ENCODE measurements at places on chromosomes 1 and 21.
A peak's percentile ranks its signal among the peaks of the same experiment; 100 is the strongest.

- H3K36me3 ChIP-seq, result no peaks in the 10 kb centered on the region
- no peaks in the 10 kb centered on the region for H3K4me1 ChIP-seq
- H3K27ac ChIP-seq, result no peak overlapping the region
- no peak overlapping the region for H3K4me3 ChIP-seq
- no peak for DNase-seq
These were observed 82.7 kb downstream of the TAS1R2 start for GRCh38 chr1:18776777-18777176.

GRCh38 chr1:118042501-118042900 is 113.0 kb downstream of the WDR3 start:
- no peak overlapping the region for H3K4me3 ChIP-seq
- no peaks in the 10 kb centered on the region for H3K36me3 ChIP-seq
- DNase-seq, result no peak
- H3K27me3 ChIP-seq, result no peaks in the 10 kb centered on the region

- H3K4me1 ChIP-seq, result no peaks in the 10 kb centered on the region
- H3K27me3 ChIP-seq, result no peaks in the 10 kb centered on the region
- H3K27ac ChIP-seq, result no peak overlapping the region
- no peak for DNase-seq
- no peaks in the 10 kb centered on the region for H3K36me3 ChIP-seq
These were observed 8.9 kb downstream of the LRRC8C start for GRCh38 chr1:89641781-89642180.

DNA sequence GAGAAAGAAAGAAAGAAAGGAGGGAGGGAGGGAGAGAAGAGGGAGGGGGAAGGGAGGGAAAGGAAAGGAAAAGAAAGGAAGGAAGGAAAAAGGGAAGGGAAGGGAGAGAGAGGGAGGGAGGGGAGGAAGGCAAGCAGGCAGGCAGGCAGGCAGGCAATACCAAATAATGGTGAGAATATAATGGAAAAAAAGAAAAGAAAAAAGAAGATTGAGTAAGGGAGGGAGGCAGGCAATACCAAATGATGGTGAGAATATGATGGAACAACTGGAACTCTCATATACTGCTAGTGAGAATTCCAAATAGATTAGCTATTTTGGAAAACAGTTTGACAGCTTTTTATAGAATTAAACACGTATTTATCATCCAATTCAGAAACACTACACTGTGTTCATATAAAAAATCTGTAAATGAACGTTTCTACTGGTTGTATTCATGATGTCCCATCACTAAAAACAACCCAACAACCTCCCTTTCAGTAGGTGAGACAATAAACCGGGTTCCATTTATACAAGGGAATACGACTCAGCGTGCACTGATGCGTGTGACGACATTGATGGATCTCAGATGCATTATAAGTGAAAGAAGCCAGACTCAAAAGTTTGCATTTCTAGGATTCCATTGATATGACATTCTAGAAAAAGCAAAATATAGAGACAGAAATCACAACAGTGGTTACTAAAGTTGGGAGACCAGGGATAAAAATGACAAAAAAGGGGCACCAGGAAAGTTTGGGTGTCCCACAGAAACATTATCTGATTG is 226.4 kb downstream of the DSCAM start:
- no peak for DNase-seq
- no peak overlapping the region for H3K27ac ChIP-seq
- H3K4me1 ChIP-seq, result no peaks in the 10 kb centered on the region
- H3K36me3 ChIP-seq, result no peaks in the 10 kb centered on the region
- H3K27me3 ChIP-seq, result no peaks in the 10 kb centered on the region

GRCh38 chr1:242147096-242147976 is 148.4 kb upstream of the MAP1LC3C start:
- H3K4me3 ChIP-seq, result no peak overlapping the region
- H3K27me3 ChIP-seq, result no peaks in the 10 kb centered on the region
- H3K4me1 ChIP-seq, result peaks cover 7% of the 10 kb centered on the region
- H3K36me3 ChIP-seq, result no peaks in the 10 kb centered on the region
- no peak for DNase-seq
- H3K27ac ChIP-seq, result no peak overlapping the region

DNA sequence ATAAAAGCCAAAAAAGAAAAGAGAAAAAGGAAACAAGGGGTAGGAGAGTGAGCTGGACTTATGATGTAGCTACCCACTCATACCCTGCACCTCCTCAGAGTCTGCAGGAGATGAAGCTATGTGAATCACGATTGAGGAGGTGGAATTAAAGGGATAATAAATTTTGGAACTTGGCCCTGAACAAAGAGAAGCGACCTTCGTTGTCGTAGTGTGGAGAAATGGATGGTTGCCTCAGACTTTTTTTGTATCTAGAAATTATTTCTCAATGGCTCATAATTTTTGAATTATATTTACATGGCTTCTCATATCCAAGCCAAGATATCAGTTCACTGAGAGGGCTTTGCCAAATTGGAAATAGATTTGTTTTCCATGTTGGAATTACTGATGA is 37.8 kb upstream of the SIPA1L2 start:
- no peak overlapping the region for H3K27ac ChIP-seq
- H3K4me1 ChIP-seq, result peaks cover 6% of the 10 kb centered on the region
- no peaks in the 10 kb centered on the region for H3K27me3 ChIP-seq
- H3K36me3 ChIP-seq, result no peaks in the 10 kb centered on the region
- no peak overlapping the region for H3K4me3 ChIP-seq

GRCh38 chr1:7539769-7540175 is 231.3 kb upstream of the VAMP3 start:
- no peak overlapping the region for H3K27ac ChIP-seq
- peaks cover 29% of the 10 kb centered on the region for H3K27me3 ChIP-seq
- H3K36me3 ChIP-seq, result no peaks in the 10 kb centered on the region
- H3K4me3 ChIP-seq, result no peak overlapping the region
- no peak for DNase-seq
- H3K4me1 ChIP-seq, result peaks cover 3% of the 10 kb centered on the region

GRCh38 chr1:163730411-163730821 is 408.7 kb downstream of the NUF2 start:
- H3K36me3 ChIP-seq, result no peaks in the 10 kb centered on the region
- no peak for DNase-seq
- H3K4me1 ChIP-seq, result no peaks in the 10 kb centered on the region
- no peak overlapping the region for H3K27ac ChIP-seq
- no peak overlapping the region for H3K4me3 ChIP-seq

DNA sequence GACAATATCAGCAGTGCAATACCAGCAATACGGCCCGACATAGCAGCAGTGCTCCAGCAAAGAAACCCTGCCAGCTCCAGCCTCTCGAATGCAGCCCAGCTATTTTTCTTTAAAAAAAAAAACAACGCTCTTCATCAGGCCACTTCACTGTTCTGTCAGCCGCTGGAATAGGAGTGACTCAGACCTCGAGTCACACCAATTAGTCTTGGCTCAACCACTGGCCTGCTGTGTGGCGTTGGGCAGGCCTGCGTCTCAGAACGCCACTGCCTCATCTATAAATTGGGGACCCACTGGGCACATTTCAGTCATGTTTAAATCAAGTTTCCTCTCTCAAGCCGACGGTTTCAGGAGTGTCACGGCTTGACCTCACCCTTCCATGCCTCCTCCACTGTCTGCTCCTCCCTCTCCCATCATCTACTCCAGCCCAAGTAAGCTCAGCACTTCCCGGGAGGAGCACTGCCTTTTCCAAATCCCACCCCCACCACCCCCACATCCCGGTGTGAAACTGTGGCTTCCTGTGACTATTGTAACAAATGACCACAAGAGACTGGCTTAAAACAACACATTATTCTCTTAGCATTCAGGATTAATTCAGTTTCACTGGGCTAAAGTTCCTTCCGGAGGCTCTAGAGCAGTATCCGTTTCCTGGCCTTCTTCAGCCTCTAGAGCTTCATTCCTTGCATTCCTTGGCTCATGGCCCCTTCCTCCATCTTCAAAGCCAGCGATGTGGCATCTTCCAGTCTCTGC is 71.9 kb upstream of the EFHD2 start:
- no peaks in the 10 kb centered on the region for H3K27me3 ChIP-seq
- no peaks in the 10 kb centered on the region for H3K36me3 ChIP-seq
- DNase-seq, result no peak
- H3K27ac ChIP-seq, result no peak overlapping the region
- H3K4me3 ChIP-seq, result no peak overlapping the region
- peaks cover 13% of the 10 kb centered on the region for H3K4me1 ChIP-seq

- H3K4me1 ChIP-seq, result peaks cover 40% of the 10 kb centered on the region
- H3K27ac ChIP-seq, result no peak overlapping the region
- H3K27me3 ChIP-seq, result peaks cover 37% of the 10 kb centered on the region
- no peak for DNase-seq
- H3K4me3 ChIP-seq, result no peak overlapping the region
These were observed 102.8 kb upstream of the SOD1 start for GRCh38 chr21:31556662-31557061.

- no peaks in the 10 kb centered on the region for H3K27me3 ChIP-seq
- H3K4me3 ChIP-seq, result no peak within 1 kb of the TSS
- H3K4me1 ChIP-seq, result no peaks in the 10 kb centered on the region
- DNase-seq, result no peak
These were observed at the start of gene GPA33 for GRCh38 chr1:167090314-167090942. Gene GPA33 (minus strand): TSS chr1:167090377. CDS start chr1:167090287, 90 bp downstream.

- H3K4me3 ChIP-seq, result no peak overlapping the region
- H3K36me3 ChIP-seq, result no peaks in the 10 kb centered on the region
- DNase-seq, result no peak
- H3K27ac ChIP-seq, result no peak overlapping the region
- no peaks in the 10 kb centered on the region for H3K27me3 ChIP-seq
- H3K4me1 ChIP-seq, result no peaks in the 10 kb centered on the region
These were observed 355.5 kb downstream of the HLX start for GRCh38 chr1:221234791-221235190.

- peaks cover 56% of the 10 kb centered on the region for H3K27me3 ChIP-seq
- no peak overlapping the region for H3K4me3 ChIP-seq
- no peak overlapping the region for H3K27ac ChIP-seq
- no peak for DNase-seq
- H3K4me1 ChIP-seq, result peaks cover 30% of the 10 kb centered on the region
These were observed 3.5 kb downstream of the TRIM67 start for GRCh38 chr1:231165371-231165770.

- DNase-seq, result no peak
- peaks cover 76% of the 10 kb centered on the region for H3K4me1 ChIP-seq
- H3K27me3 ChIP-seq, result no peaks in the 10 kb centered on the region
These were observed 115.5 kb upstream of the IRF2BP2 start for GRCh38 chr1:234725177-234726132.

- no peaks in the 10 kb centered on the region for H3K27me3 ChIP-seq
- no peaks in the 10 kb centered on the region for H3K4me1 ChIP-seq
- no peak overlapping the region for H3K27ac ChIP-seq
- H3K4me3 ChIP-seq, result no peak overlapping the region
These were observed 6.6 kb upstream of the GSTM5 start for GRCh38 chr1:109705411-109705810.

GRCh38 chr1:211527888-211528287 is 35.9 kb upstream of the RD3 start:
- no peaks in the 10 kb centered on the region for H3K36me3 ChIP-seq
- H3K27ac ChIP-seq, result no peak overlapping the region
- H3K4me3 ChIP-seq, result no peak overlapping the region
- no peaks in the 10 kb centered on the region for H3K27me3 ChIP-seq
- no peak for DNase-seq
- peaks cover 25% of the 10 kb centered on the region for H3K4me1 ChIP-seq

- no peak overlapping the region for H3K4me3 ChIP-seq
- no peak for DNase-seq
- H3K27ac ChIP-seq, result no peak overlapping the region
- no peaks in the 10 kb centered on the region for H3K36me3 ChIP-seq
These were observed 72.0 kb upstream of the FAM20B start for GRCh38 chr1:178953538-178954324.

DNA sequence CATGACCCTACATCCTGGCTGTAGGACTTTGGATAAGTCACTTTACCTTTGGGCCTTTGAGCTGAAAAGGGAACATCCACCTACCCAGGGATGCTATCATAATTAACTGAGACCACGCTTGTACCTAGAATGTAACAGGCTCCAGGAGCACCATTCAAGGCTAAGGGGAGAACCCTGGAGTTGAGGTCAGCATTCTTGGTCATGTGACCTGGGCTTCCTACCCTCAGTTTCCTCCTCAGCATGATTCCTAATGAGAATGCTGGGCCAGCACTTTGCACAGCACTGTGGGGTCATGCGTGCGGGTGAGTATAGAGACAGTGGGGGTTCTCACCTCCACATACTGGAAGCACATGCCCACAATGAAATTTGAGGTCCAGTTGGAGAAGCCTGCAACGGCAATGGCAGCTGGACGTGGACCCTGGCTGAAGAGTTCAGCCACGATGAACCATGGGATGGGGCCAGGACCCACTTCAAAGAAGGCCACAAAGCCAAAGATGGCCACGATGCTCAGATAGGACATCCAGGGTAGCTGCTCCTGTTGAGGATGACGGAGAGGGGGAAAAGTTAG is 31.3 kb downstream of the SLC2A1 start:
- no peak overlapping the region for H3K4me3 ChIP-seq
- peaks cover 53% of the 10 kb centered on the region for H3K36me3 ChIP-seq
- peaks cover 39% of the 10 kb centered on the region for H3K4me1 ChIP-seq
- H3K27ac ChIP-seq, result no peak overlapping the region
- no peaks in the 10 kb centered on the region for H3K27me3 ChIP-seq
- peak; percentile 48 for DNase-seq

DNA sequence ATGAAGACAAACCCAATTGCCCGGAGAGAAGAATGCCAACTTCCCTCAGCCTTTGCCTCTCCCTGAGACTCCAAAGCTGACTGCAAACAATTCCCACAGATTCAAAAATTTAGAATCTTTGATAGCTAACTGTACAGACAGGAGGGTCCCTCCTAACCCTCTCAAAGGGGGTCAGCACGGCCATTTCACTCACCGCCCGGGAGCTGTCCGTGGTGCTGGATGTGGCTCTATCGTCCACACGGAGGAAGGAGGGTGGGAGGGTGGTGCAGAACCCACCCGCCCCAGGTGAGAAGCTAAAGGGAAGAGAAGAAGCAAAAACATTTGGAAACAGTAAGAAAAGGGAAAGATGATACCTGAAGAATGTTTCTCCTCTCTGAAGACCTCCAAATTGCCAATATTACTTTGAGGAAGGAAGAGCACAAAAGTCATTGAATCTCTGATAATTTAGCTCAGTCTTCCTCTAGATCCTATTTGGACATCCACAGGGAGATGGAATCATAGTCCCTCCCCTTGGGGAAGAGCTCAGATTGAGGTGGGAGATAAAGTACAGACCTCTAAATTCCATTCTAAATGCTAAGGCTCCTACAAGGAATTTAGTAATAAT is 45.6 kb downstream of the RHBG start:
- no peak overlapping the region for H3K4me3 ChIP-seq
- no peak for DNase-seq
- H3K4me1 ChIP-seq, result no peaks in the 10 kb centered on the region
- no peak overlapping the region for H3K27ac ChIP-seq
- peaks cover 75% of the 10 kb centered on the region for H3K27me3 ChIP-seq

GRCh38 chr1:67610450-67610849 is 74.6 kb upstream of the GADD45A start:
- no peak overlapping the region for H3K27ac ChIP-seq
- DNase-seq, result no peak
- peaks cover 7% of the 10 kb centered on the region for H3K4me1 ChIP-seq
- H3K4me3 ChIP-seq, result no peak overlapping the region
- H3K27me3 ChIP-seq, result no peaks in the 10 kb centered on the region

Measured in suprapubic skin (tissue), 4 donors.